ENCODE measurements at places on chromosomes 5 and 9.

DNA sequence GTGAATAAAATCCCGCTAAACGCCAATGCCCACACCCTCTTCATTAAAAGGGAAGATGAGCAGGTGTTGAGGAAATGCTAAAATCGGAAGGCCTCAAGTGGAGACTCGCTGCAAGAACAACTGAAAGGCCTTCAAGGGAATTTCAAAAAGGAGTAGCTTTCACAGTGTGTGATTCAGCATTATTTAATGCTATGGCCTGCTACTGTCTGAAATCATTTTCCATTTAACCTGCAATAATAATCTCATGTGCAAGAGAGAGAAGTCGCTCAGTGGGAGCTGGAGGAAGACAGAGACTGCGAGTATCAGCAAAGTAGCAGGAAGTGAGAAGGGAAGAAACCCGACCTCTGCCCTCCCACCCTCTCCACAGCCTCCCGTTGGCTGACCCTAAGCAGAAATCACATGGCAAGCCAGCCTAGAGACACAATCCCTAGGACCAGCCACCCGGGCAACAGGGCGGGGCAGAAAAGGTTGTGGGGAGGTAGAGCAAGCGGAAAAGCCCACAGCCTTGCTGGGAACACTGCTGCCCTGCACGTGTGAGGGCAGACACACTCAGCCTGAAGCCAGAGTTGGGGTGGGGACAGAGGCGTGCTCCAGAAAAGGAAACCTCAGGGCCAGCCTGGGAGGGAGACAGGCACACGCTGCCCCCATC is 39.9 kb upstream of the CTSL start:
- DNase-seq = no peak

GRCh38 chr5:1975406-1975715 is 92.6 kb upstream of the IRX4 start:
- no peak for DNase-seq

GRCh38 chr9:68979538-68980314 is 34.2 kb downstream of the PRKACG start:
- no peak for DNase-seq

GRCh38 chr9:68643901-68644809 is 60.9 kb upstream of the PIP5K1B start:
- no peak for DNase-seq

- DNase-seq = no peak
Observed at GRCh38 chr5:59040024-59040803, 457.3 kb downstream of the RAB3C start.

DNA sequence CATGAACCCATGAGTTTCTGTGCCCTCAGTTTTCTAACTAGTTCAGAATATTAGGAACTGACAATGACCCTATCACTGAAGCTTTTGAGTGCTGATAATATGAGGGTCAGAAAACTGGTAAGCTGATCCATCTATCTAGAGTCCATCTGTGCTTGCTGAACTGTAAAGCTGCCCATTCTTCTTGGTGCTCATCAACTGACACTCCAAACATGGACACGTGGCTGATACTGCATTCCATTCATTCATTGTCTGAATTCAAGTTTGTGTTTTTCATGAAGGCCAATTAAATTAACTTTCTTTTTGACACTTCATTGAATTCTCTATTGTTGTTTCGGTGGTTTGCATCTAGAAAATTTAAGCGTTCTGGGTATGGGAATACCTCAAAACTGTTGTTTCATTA is 17.6 kb downstream of the NREP start:
- no peak for DNase-seq

GRCh38 chr5:154865466-154866184 is 7.2 kb downstream of the CNOT8 start:
- no peak for DNase-seq

- DNase-seq = no peak
Observed at GRCh38 chr9:1233568-1233967, 183.4 kb downstream of the DMRT2 start.

DNA sequence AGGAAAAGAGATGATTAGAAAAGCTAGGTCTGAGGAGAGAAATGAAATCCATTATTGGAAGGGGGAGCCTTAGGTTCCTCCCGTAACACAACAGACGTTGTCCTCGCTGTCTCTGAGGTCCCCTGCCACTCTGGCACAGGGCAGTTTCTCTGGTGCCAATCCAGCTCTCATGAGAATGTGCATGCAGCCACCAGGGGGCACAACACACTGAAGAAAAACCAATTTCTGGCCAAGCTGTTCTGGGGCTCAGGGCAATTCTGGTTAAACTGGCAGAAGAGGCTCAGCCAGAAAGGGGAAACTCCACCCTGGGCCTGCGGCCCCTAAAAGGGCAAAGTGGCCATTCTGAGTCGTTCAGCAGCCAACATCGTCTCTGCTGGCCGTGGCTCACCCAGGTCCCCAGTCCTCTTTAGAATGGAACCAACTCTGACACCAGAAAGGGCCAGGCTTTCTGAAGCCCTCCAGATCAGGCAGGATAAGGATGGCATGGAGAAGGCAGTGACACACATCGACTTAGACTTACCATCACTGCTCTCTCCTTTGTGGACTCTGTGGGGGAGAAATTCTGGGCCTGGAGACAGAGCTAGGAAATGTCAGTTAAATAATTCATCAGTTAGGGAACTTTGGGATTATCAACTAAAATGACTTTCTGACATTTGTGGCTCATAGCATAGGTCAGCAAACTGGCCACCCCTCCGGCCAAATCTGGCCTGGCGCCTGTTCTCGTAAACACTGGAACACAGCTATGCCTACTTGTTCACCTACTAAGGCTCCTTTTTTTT is 58.5 kb upstream of the GOLPH3 start:
- DNase-seq = peak; percentile 86

GRCh38 chr9:83154821-83155220 is 91.9 kb upstream of the RASEF start:
- peak; percentile 19 for DNase-seq

DNA sequence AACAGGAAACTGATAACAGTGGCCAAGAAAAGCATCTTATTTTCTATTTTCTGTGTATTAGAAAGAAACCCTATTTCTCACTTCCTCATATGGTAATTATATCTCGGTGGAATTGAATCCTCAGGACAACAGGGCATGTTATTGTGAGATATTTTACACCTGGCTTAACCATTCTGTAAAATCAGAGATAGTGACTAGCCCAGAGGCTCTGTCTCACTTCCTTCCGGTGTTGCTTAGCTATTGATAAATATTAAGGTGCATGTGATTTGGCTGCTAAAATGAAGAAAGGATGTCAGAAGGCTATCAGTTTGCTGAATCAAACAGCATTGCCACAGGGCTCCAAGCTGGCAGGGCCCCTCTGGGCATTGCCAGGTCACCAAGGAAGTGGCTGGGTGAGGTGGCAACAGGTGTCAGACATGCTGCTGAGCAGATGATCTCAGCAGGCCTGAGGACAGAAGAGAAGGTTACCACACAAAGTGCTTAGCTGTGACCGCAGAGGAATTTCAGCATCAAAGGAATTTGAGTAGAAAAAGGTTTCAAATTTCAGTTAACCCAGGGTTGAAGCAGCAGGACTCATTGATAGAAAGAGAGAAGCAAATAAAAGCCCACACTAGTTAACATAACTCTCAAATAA is 330.7 kb downstream of the PDE4D start:
- DNase-seq = peak; percentile 81
